GM12878 (cell line): ENCODE measurements at places on chromosomes 13 and 19. TPM values are rescaled to one million over a fixed set of nuclear protein-coding genes. Genes with fewer than 3 reads are reported as not detected.

GRCh38 chr19:33134571-33135041 lies 2.7 kb downstream of the WDR88 start:
- no peak for DNase-seq

GRCh38 chr19:35083691-35084508 lies 31.7 kb upstream of the FXYD3 start:
- no peak for DNase-seq

DNA sequence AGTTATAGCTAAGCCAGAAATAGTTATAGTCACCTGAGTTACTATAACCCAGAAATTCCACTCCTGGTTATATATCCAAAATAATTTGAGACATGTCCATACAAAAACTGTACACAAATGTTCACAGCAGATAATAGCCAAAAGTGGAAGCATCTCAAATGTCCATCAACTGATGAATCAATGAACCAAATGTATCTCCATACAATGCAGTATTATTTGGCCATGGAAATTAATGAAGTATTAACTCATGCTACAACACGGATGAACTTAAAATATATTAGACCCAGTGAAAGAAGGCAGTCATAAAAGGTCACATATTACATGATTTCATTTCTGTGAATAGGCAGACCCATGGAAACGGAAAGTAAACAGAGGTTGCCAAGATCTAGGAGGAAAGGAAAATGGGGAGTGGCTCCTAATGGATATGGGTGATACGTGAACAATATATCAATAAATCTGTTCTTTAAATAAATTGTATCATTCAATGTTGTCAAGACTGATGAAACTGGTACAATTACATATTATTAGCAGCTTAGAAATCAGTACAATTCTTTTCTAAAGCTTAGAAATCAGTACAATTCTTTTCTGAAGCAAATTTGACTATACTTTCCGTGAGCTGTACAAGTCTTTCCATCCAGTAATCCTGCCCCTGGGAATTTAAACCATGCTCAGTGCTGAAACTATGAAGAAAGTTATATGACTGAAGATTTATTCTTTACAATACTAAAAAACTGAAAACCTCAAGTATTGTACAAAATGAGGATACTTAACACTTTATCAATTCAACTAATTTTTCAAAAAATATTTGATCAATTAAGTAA lies 47.0 kb upstream of the DIAPH3 start:
- DNase-seq, result no peak

- DNase-seq, result no peak
Measured at GRCh38 chr13:51249770-51250741, 27.9 kb downstream of the FAM124A start.

GRCh38 chr19:19162495-19162894 lies 7.6 kb downstream of the MEF2B start:
- no peak for DNase-seq

- no peak for DNase-seq
Measured at GRCh38 chr19:49858088-49858985, 7.4 kb downstream of the PTOV1 start.

Gene CCDC70
- polyA plus RNA-seq, result not detected in 2 replicates

Gene ZNF491
- 0.21 and 0.23 TPM in 2 replicates for polyA plus RNA-seq

Gene EPSTI1
- 14.6 and 14.8 TPM in 2 replicates for polyA plus RNA-seq

GRCh38 chr19:17557466-17557865 lies 2.0 kb downstream of the COLGALT1 start:
- DNase-seq, result no peak

DNA sequence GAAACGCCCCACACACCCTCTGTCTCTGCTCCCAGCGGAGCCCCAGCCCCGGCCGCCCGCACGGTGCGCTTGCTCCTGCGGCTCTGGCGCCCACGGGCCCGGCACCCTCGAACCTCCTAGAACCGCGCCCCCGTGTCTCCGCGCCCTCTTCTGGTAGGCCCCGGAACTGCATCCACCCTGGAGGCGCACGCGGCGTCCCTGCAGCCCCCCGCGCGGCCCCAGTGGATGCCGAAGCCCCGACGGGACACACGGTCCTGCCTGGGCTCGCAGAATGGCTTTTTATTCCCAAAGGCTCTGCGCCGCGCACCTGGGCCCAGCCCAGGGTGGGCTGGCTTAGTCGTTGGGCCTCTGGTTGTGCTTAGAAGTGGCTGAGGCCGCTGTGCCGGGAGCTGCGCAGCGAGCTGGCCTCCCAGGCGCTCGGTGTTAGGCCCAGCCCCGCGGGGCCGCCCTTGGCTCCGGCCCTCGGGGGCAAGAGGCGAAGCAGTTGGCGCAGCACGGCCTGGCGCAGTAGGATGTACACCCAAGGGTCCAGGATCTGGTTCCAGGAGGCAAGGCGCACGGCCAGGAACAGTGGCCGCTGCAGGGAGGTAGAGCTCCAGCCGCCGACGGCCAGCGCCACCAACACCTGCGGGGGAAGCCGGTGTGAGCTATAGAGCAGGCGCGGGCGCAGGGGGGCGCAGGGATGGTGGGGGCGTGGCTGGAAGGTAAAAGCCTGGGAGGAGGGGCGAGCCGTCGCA lies 2.8 kb downstream of the PTGER1 start:
- no peak for DNase-seq

DNA sequence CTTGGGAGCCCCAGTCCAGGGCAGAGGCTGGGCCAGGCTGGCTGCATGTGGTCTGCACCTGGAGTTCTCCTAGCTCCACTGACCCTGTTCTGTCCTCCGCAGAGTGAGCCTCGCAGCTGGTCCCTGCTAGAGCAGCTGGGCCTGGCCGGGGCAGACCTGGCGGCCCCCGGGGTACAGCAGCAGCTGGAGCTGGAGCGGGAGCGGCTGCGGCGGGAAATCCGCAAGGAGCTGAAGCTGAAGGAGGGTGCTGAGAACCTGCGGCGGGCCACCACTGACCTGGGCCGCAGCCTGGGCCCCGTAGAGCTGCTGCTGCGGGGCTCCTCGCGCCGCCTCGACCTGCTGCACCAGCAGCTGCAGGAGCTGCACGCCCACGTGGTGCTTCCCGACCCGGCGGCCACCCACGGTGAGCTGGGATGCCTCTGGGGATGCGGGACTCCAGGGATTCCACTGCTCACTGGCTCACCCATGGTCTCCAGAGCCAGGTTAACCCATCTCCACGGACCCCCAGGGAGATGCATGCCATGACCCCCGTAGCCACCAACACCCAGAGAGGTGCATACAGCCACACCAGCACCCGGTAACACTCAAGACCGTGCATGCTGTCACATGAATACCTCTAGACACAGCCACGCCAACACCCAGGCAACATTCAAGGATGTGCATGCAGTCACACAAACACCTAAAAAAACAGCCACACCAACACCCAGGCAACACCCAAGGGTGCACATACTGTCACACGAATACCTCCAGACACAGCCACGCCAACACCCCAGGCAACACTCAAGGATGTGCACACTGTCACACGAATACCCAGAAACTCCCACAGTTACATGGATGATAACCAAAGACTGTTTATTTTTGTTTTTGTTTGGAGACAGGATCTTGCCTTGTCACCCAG lies 8.2 kb downstream of the PKN1 start:
- no peak for DNase-seq

GRCh38 chr13:32175307-32175706 lies 139.9 kb downstream of the ZAR1L start:
- DNase-seq, result no peak

Gene LGALS14
- polyA plus RNA-seq, result 3.6 and 5.1 TPM in 2 replicates

Gene GNG7
- polyA plus RNA-seq, result 10.6 and 10.9 TPM in 2 replicates

DNA sequence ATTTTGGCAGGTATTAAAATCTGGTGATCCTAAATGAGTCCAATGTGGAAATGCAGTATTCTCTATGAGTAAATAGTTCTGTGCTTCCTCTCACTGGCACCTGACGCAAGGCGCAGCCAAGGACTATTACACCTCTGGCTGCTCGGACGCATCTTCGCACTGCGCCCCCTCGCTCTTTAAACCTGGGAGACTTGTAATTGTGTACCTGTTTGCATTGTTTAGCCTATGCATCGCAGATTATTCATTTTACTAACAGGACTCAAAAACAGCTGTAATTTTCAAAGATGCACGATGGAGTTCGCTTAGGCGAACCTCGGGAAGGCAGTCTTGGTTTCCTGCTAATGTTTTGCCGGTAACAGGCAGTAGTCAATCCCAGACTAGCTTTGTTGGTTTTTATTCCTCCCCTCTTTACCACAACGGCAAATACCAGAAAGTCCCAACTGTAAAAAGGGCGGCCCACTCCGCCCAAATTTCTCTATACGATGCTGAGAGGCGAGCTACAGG lies 113.2 kb downstream of the KCNRG start:
- no peak for DNase-seq

GRCh38 chr19:10797541-10798256 lies 38.3 kb downstream of the TMED1 start:
- DNase-seq, result peak; percentile 74

DNA sequence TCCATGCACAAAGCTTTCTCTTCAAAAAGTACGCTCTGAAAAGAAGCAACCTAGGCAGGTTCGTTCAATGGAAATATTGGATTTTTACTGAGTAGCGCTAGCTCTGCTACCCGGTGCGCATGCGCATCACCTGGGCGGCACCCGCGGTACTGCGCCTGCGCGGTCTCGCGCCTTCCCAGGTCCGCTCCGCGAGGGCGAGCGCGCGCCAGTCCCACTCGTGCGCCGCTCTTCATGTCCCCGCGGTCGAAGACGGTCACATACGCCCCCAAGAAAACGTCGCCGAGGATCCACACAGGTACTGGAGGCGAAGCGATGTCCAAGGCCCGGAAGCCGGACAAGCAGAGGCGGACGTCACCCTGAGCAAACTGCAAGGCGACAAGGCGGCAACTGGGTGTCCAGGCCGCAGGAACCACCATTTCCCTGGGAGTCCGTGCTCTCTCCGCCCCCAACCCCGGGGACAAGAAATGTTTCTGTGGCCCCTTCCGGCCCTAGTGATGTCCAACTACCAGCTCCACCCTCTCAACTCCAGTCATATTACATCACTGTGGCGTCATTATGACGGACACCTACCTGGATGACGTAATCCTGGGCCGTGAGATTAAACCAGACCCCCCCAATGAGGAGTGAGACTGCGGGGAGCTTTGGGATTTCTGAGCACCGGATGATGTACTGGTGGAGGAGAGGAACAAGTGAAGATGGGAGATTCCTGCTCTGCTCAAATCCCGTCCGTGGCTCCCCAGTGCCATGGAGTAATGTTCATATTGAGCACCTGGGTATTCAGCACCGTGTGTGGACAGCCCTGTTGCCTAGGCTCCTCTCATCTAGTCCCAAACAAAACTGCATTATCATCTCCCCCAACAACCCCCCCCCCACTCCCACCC lies 4.8 kb upstream of the KCNC3 start:
- DNase-seq, result no peak

GRCh38 chr13:20582026-20582425 lies 15.1 kb downstream of the IFT88 start:
- DNase-seq, result no peak

DNA sequence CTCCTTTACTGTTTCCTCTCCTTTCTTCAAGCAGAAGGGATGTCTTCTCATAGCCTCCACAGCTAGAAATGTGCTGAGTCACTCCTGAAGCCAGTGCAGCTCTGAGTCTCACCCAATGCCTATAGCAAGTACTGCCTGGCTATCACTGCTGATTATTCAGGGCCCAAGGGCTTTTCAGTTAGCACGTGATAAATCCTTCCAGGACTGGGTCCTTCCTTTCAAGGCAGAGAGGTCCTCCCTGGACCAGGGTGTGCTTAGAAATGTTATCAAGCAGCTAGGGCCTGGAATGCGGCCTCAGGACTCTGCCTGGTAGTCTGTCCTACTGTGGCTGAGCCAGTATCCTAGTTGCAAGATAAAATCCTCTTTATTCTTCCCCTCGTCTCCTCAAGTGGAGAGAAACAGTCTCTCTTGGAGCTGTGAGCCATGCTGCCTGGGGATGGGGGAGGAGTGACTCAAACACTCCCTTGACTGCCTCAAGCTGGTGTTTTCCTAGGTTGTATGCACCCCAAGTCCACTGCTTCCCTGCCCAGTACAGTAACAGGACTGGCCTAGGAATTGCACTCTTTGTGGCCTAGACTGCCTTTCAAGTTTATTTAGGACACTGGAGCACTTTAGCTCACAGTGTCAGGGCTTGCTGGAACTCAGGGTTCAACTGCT lies 198.7 kb upstream of the SERP2 start:
- DNase-seq, result no peak

GRCh38 chr19:35294328-35294727 lies 2.4 kb downstream of the MAG start:
- DNase-seq, result no peak

Gene TMPRSS9
- polyA plus RNA-seq, result 0.15 and 0.24 TPM in 2 replicates

DNA sequence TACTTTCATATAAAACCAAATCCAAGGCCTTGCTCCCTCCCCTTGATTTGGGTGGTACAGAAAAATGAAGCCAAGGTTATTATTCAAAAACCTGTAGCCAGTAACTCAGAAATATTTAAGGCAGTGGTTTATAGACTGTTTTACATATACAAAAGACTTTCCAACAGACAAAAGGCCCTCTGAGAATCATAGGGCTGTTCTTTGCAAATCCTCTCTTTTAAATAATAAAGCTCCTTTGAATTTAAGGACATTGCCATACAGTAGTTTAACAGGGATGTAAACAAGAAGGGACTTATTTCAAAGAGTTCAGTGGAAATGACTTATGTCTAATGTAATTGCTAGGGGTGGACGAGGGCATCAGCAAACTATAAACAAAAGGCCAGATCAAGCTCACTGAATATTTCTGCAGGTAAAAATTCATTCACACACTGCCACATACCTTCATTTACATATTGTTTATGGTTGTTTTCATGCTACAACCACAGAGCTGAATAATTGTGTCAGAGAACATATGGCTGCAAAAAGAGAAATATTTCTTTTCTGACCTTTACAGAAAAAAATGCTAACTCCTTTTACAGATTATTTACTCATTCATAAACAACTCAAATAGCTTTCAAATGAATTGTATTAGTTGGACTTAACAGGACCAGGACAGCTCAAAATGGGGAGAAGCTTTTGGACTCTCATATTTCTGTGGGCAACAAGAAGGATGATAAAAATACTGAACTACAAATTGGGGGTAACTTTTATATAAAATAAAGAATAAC lies 665.6 kb downstream of the SLITRK1 start:
- DNase-seq, result no peak

Gene DLEU7
- not detected in 2 replicates for polyA plus RNA-seq

GRCh38 chr19:31578326-31578725 lies 229.1 kb upstream of the TSHZ3 start:
- DNase-seq, result no peak

Gene ZNF554
- polyA plus RNA-seq, result 0.88 and 1.4 TPM in 2 replicates

Gene NCR1
- polyA plus RNA-seq, result not detected in 2 replicates

DNA sequence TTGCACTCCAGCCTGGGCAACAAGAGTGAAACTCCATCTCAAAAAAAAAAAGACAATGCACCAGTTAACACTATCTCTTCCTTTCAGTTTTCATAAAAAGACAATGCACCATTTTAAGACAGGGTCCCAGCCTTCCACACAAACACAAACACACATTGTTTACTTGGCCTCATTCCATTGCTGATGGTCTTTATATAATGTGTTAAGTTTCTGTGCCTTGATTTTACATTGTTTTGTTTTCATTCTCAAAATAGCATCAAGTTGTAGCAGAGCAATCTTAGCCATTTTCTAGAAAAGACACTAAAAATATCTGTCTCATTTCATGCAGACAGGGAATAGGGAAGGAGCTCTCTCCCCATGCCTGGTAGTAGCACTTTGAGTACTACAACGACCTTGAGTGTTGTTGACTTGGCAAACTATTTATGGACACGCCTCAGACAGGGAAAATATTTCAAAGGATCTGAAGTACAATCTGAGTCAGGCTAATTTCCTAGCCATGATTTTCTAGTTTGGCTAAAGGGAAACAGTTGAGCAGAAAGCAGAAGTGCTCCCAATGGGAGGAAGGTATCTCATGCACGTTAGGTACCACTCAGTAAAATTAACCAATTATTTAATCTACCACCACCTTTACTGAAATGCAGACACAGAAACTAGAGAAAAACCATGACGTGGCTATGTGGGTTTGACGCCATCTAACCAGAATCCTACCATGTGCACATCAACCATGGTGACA lies 120.6 kb downstream of the ABCC4 start:
- DNase-seq, result no peak

GRCh38 chr19:39372047-39372802 lies 18.7 kb downstream of the PAF1 start:
- DNase-seq, result no peak
